ENCODE measurements at places on chromosomes 12 and 14.

- no peak for DNase-seq
These were observed 245.6 kb upstream of the NPAS3 start for GRCh38 chr14:32693114-32693513.

GRCh38 chr14:74524076-74524811, 30.7 kb downstream of the ISCA2 start:
- no peak for DNase-seq

DNA sequence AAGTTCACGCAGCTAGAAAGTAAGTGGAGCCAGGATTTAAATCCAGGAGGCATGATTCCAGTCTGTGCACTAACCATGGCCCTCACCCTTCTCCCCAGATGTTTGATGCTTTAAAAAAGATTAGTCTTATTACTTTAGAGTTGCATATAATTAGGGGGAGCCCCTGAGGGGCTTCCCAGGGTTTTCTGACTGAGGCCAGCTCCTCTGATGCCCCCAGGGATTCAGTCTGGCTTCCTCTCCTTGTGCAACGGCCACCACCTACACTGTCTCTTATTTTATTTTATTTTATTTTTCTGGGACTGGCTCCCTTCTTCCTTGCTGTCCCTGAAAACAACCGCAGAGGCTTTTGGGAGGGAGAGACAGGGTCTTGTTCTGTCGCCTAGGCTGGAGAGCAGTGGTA, 22.6 kb downstream of the CLSTN3 start:
- no peak for DNase-seq

DNA sequence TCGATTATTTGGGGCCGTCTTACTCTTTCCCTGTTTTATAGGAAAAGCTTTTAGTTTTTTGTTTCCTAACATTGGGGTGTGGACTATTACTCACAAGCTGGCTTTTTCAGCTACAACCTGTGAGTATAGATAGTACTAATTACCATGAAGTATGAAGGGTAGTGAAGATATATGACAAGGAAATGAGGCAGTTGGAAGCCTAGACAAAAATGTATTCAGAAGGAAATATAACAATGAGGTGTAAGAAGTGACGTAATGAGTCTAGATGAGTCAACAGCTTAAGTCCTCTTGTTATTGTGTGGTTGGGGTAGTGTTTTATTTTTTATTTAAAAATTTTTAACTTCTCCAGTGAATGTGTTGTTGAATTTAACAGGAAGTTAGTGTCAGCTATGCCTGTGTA, 804.5 kb downstream of the NRXN3 start:
- no peak for DNase-seq

- DNase-seq, result peak; percentile 79
These were observed at the start of gene COQ5 for GRCh38 chr12:120528861-120529525. COQ5 (minus strand) TSS chr12:120529158; CDS start chr12:120529141, 17 bp downstream.

GRCh38 chr12:104319918-104320626, 16.5 kb downstream of the EID3 start:
- DNase-seq, result no peak

DNA sequence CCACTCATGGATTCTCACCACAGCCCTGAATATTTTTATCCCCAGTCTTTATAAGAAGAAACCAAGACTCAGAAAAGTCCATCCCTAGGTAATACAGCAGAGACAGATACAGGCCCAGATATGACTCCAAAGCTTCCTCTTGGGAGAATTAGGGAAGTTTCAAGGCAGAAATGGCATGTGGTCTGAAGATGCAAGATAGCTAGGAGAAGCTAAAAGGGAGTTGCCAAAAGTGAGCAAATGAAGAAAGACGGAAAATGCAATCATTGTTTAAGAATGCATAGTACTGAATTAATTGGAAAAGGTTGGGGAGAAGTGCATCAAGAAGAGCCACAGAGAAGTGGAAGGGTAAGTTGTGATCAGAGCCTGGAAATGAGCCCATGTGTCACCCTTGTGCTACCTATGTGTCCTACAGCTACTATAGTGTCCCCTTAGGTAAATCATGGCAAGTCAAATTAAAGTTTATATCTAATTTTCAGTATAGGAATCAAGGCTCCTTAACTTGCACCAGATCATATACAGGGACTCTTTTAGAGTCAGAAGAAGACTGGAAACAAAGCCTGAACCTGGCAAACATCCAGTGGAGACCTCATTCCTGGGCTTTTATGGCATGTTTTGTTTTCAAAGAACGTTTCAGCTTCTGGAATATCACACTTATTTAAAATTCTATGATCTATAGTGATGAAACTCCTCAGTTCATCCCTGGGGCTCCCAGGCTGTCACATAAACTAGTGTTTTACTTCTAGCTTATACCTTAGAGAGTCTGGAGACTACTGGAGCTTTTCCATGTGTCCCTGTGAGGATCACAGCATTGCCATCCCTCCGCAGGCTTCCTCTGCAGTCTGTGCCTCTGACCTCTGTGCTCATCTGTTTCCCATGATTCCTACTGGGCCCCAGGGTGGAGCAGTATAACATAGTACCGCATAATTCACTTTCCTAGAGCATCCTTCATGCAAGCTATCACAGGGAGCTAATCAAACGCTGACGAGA, 189.0 kb upstream of the CDKN3 start:
- no peak for DNase-seq

- no peak for DNase-seq
These were observed 198.6 kb downstream of the BCAT1 start for GRCh38 chr12:24750263-24750662.

- DNase-seq, result no peak
These were observed 9.0 kb downstream of the ACVR1B start for GRCh38 chr12:51960488-51960887.

- no peak for DNase-seq
These were observed 21.6 kb downstream of the PYM1 start for GRCh38 chr12:55906056-55906455.

DNA sequence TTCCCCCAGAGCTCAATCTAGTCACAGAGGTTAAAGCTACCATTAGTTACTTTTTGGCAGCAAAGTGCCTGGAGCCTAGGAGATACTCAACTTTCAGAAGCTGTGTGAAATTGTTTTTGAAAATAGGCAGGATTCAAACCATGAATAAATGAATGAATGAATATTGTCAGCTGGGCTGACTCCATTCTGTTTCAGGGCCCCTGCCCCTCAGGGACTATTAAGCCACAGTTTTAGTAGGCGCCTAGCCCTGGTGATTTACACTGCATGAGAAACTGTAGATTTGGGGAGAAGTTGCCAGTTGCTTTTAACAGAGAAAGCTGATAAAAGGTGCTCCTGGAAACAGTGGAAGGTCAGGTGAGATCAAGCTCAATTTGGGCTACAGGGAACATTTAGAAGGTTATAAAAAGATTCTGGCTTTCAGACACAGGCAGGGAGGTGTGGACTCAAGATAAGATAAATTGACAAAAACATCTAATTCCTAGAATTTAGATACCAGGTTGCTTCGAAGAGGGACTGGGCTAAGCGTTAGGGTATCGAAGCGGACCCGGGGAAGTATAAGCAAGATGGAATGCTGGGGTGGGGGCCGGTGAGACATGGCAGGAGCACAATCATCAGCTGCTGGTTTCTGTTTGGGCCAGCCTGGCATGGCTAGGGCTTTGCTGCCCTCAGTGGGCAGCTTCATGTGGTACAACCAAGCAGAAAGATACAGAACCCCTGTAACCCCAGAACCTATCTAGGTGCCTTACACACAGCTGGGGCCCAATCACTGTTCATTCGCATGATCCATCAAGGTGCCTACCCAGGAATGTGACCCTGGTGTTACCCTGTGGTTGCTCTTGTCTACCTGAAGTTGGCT, 14.9 kb upstream of the CELA1 start:
- DNase-seq, result no peak

DNA sequence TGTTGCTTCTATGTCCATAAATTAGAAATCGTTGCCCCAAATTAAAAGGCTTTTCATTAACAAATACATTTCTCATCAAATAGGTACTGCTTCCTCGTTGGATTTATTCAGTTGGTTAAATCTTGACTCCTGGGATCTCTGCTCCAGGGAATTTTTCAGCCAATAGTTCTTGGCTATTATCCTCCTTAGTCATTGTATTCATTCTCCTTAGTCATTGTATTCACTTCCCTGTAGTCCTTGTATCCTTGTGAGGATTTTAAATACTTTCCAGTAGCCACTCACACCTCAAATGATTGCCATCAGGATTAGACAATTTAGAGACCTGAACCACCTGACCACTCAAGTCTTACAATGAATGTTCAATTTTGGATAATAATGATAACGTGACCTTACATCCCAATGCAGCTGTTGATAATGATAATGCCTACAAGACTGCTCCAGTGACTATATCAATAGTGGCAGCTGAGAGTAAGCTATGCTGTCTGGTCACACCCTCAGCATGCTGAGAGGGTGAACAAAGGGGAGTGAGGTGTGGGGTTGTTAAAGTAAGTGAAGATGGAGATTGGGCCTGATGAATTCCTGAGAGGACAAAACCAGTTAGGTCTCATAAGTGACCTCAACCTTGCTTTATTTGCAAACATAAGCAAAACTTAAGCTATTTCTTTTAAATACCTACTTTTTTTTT, 193.7 kb upstream of the RTL1 start:
- no peak for DNase-seq

DNA sequence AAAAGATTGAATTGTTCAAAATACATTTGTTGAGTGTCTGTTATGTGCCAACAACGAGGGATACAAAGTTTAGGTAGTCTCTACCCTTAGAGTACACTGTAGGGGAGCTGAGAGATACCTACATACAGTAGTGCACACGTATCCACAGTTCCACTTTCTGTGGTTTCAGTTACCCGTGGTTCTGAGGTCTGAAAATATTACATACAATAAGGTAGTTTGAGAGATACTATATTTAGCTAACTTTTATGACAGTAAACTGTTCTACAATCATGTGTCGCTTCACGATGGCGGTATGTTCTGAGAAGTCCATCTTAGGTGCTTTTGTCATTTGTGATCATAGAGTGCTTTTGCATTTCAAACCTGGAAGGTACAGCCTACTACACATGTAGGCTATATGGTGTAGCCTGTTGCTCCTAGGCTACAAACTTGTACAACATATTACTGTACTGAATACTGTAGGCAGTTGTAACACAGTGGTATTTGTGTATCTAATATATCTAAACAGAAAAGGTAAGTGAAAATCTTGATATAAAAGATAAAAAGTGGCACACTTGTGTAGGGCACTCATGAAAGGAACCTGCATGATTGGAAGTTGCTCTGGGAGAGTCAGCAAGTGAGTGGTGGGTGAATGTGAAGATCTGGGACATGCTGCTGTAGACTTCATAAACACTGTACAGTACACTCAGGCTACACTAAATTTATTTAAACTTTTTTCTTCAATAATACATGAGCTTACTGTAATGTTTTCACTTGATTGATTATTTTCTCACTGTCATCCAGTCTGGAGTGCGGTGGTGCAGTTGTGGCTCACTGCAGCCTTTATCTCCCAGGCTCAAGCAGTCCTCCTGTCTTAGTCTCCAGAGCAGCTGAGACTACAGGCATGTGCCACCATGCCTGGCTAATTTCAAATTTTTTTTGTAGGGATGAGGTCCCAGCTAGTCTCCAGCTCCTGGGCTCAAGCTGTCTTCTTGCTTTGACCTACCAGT, 4.0 kb downstream of the CPSF6 start:
- no peak for DNase-seq

GRCh38 chr12:114898159-114898558, 214.2 kb upstream of the TBX3 start:
- no peak for DNase-seq

DNA sequence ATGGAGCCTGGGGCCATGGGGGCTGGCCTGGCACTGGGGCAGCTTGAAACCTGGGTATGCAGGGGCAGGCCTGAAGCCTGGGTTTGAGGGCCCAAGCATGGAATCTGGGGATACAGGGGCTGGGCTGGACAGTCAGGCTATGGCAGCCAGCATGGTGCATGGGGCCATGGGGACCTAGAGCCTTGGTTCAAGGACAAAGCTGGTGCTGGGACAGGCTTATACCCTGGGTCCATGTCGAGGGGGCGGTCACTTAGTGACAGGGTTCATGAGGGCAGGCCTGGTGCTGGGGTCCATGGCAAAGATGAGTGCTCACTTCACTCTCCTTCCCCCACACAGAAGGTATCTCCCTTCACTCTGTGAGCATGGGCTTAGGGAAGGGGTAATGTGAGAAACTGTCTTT, 116.2 kb downstream of the BBS10 start:
- no peak for DNase-seq

Data from stimulated activated CD8-positive, alpha-beta memory T cell treated with anti-CD3 and anti-CD28 coated beads, Interleukin-2, amount 100 ng/mL, for 48 hours (primary cell).